ENCODE measurements at places on chromosomes 11 and 22.

- no peak for DNase-seq
Measured at GRCh38 chr11:59302991-59303390, 55.7 kb upstream of the OR5AN1 start.

GRCh38 chr22:24325105-24325757 is 54.6 kb downstream of the SPECC1L start:
- DNase-seq, result peak; percentile 62

GRCh38 chr11:130213143-130213978 is 53.8 kb downstream of the ST14 start:
- DNase-seq, result peak; percentile 67

DNA sequence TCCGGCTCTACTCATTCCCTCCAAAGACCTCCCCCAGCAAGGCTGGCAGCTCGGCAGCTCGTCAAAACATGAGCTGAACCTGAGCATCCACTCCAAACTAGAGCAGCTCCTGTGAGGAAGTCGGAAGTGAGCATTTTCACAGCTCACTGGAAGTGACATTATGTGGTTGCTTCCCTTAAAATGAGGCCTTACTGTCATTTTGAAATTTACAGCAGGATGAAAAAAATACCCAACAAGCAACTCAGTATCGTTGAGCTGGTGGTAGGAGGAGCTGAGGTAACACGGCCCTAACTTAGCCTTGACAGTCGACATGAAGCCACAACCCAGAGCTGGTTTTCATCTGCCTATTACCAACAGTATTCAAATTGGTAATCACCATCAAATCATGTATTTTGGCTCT is 38.0 kb upstream of the ARFGAP3 start:
- DNase-seq, result peak; percentile 29

- no peak for DNase-seq
Measured at GRCh38 chr22:44916281-44917231, 93.2 kb downstream of the PHF21B start.

- no peak for DNase-seq
Measured at GRCh38 chr11:64453466-64453865, 94.5 kb downstream of the RPS6KA4 start.

GRCh38 chr11:26828288-26828687 is 106.4 kb upstream of the SLC5A12 start:
- DNase-seq, result no peak

DNA sequence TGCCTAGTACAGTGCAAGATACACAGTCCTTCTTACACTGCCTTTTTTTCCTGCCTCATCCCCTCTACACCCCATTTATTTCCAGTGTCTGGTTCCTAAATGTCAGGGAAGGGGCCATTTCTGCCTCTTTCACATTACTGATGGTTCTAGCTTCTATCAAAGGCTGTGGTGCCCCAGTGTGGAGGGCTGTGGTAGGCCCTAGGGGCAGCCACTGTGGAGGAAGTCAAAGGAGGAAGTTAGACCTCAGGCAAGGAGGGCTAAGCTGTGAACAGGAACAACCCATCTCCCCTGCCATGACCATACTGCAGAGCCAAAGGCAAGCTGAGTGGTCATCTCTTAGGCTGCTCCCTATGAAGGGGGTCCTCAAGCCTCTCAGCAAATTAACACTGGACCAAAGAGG is 81.9 kb upstream of the CRTAM start:
- DNase-seq, result peak; percentile 67

GRCh38 chr11:120540744-120541465 is 29.4 kb downstream of the GRIK4 start:
- DNase-seq, result no peak

GRCh38 chr22:26428515-26429457 is at the start of gene ASPHD2:
Gene ASPHD2, plus strand, starts transcription at chr22:26429260. Its CDS starts 4,356 bp downstream, at chr22:26433616.
- DNase-seq, result peak; percentile 84

DNA sequence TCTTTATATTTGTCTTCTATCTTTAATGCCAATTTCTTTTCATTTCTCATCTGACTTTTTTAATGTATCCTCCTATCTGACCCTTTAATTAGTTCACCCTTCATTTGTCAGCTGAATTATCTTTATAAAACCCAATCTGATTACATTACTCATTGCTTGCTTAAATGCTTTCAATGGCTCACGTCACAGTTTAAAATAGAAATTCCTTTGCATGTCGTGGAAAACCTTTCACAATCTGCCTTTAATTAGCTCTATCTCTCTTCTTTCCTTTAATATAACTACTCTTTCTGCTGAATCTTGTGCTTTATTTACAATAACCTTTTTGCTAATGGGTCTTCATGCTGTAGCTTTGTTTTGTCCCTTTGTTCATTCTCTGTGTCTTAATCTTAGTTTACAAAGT is 125.7 kb downstream of the DYNC2H1 start:
- DNase-seq, result no peak

DNA sequence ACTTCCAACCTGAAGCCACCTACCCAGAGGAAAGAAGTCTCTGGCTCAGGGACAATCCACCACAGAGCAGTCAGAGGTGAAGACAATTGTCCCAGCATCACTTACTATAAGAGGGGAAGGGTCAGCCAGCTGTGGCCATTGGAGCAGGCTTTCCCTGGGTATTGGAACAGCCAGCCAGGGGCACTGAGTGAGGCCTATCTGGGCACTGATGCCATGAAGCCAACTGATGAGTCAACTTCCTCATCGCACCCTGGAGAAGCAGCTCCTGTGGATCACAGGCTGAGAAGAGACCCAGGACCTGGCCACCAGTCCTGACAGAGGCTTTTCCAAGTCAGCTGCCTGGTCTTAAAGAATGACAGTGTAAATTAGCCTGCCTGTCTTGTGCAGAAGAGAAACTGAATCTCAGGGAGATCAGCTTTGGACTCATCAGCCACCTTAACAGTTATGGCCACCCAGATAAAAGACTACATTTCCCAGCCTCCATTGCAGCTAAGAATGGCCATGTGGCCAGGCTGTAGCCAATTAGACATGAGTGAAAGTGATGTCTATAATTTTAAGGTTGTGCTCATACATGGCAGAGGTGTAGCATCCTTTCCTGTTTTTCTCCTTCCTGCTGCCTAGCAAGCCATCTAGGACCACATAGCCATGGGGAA is 19.0 kb downstream of the CHST1 start:
- DNase-seq, result no peak

GRCh38 chr22:44179989-44180705 is 578 bp upstream of the PARVG start:
- DNase-seq, result no peak

DNA sequence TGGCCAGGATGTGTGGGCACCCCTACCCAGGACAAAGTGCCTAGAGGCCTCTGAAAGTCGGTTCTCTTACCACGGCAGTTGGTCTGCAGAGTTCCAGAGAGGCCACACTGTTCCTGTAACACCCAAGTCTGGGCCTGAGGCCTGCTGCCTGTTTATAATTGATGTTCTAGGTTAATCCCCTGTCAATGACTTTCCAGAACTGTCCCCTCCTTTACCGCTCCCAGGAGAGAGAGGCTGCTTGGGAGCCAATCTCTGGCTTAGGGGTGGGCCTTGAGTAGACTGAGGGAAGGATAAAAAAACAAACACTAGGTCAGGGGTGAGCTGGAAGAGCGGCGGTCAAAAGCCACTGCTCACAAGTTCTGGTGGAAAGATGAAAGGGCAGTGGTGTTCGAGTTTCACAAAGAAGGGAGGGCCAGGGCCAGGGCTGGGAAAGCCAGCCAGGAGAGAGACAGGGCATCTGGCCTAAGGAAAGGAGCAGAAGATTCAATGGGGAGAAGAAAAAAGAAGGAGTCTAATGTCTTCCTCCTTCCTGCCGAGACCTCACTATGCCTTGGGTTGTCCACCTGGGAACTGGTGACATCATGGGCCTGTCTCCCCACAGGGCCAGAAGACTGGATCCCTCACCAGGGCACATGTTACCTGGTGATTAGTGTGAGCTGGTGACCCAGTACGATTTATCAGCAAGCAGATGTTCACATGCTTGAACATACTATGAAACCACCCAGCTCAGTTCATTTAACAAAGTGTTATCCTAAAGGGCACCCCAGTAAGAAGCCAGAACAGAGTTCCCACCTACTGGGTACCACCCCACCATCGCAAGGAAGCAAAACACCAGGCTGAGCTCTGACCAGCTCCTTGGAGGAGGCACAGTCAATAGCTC is 50.2 kb downstream of the PC start:
- DNase-seq, result no peak

DNA sequence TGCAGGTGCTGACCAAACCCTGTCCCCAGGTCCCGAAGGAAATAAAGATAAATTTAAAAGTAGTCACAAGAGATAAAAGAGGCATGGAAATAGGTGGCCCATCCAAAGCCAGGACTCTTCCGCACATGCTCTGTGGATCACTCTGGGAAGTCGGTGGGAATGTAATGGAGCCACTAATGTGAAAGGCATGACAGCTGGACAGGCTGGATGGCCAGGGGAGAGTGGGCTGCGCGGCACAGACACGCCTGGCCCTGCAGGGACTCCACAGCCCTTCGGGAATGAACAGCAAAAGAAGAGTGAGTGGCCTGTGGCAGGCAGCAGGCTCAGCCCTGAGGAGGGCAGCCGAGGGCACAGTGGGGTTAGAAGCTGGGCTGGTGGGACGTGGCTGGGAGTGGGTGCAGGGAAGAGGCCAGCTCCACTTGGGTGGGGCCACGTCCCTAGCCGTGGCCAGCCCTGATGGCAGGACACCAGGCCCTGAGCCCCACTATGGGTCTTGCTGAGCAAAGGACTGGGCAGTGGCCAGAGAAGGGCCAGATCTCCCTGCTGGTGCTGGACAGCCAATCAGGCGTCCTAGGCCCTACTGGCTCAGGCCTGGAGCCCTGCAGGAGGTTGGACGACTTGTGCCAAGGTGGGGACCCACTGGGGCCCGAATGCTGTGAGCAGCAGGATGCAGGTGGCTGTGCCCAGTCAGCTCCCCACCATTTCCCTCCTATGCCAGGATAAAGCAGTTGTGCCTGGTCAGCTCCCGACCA is 31.3 kb upstream of the GNB1L start:
- no peak for DNase-seq

- DNase-seq, result no peak
Measured at GRCh38 chr11:131481971-131482370, 111.6 kb downstream of the NTM start.

DNA sequence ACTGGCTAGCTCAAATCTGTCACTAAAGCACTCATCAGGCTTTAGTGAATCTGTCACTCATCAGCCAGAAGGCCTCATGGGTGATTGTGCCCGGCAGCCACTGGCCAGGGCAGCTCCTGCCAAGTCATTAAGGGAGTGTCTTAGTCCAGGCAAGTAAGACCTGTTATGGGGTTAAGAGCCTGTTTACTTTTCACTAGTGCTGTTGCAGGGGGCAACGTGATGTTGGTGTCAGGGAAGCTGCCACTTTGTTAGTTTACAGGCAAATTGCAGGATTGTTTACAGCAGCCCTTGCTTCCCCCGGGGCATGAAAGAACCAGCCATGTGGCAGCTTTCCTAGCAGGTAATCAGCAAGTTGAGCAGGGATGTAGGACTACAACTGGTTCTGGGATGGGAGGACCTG is 155.6 kb upstream of the NCAM1 start:
- no peak for DNase-seq

DNA sequence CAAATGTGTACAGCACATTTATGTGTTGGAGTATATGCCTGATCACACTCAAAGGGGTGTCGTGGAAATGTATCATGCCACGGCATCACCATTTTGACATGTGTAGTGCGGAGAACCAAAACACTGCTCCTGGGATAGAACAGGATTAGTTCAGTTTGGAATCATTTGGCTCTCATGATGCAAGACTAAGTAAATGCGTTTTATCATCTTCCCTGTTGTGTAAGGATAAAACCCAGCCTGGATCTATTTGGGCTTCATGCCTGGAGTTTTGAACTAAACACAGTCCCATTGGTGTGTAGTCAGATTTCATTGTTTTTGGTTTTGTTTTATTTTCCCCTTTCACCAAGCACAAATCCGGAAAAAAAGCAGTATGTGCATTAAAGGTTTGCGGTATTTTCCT is 574.3 kb downstream of the NTM start:
- DNase-seq, result no peak

GRCh38 chr22:44355716-44356070 is 42.9 kb upstream of the SHISAL1 start:
- no peak for DNase-seq

DNA sequence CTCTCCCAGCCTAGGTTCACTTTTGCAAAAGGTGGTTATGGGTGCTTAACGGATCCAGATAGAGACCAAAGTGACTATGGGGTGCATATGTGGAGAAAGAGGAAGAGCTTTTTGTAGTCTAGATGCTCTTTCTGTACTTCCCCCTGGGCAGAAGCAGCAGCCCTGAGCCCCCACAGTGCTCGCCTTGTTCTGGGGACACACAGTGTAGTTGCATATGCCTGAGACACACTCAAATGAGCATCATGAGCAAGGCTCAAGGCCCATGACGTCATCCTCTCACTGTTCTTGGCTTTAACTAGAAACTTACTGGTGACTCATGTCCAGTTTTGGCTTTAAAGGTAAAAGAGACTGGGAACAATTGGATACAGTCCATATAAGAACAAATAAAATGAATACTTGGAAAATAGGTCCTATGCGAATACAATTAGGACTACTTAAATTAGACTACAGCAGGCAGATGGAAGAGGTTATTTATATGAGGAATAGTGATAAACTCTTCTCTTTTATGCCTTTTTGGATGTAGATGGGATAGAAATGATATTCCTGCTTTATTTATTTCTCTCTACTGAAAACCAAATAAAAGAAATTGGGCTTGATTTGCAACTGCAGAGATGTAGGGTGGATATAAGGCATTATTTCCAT is 20.1 kb upstream of the PEX26 start:
- no peak for DNase-seq

GRCh38 chr22:32122899-32123298 is 36.2 kb downstream of the C22orf42 start:
- no peak for DNase-seq

GRCh38 chr11:14529951-14530350 is 9.8 kb upstream of the PSMA1 start:
- DNase-seq, result no peak

DNA sequence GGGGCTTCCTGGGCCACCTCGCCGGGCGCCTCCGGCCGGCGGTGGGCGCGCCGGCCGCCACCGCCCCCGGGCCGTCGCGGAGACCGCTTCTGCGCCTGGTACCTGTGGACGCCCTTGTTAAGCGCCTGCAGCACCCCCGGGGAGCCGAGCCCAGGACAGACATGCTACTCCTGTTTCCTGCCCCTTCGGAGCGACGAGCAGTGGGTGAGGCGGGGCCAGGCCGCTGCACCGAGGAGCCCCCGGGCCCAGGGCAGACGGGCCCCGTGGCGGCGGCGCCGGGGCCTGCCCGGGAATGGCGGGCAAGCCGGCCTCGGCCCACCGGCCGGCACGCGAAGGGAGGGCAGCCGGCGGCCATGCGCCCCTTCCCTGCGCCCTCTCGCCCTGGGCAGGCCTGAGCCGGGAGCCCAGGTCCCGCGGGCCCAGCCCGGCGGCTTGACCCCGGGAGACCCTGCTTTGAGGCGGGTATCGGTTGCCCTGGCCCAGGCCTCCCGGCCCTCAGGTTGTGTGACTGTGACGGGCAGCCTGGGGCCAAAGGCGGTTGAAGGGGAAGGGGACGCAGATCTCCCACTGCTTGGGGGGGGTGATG is 789 bp upstream of the KDM2A start:
- DNase-seq, result peak; percentile 42

DNA sequence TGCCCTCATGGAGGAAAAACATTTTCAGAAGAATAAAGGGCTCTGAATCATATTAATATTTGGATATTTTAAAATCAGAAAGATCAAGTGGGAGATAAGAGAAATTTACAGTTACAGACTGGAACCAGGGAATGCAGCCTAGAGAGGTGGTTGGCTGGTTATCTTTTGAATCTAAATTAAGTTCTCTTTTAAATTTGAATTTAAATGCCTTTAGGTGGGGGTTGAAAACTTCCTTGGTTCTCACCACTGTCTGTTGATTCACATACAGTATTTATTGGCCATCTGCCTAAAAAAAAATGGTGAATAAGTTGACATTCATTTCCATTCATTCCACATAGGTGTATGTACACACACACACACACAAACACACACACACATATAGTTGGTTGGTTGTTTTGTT is 35.7 kb upstream of the PTPRJ start:
- no peak for DNase-seq

Measured in CD4-positive, alpha-beta T cell treated with Interleukin-4 for 1 hour (primary cell).